ENCODE measurements at places on chromosomes 2 and 18.

GRCh38 chr2:33110461-33110860, 163.7 kb downstream of the LTBP1 start:
- no peak for DNase-seq

DNA sequence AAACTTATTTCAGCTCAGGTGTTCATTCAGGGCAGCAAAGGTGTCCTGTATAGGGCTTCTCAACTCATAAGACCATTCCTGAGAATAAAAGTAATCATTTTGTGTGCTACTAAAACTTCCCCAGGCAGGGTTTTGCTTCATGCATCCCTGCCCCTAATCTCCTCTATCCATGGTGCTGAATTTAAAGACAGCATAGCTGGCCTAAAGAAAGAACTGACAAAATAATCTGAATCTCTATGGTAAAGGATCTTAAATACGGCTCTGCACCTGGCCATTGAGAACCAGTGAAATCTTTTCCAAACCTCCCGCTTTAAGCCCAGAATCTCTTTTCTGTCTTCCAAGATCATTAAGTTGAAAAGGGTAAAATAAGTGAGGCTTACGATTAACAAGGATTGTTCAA, 292.1 kb upstream of the KLHL29 start:
- DNase-seq: peak; percentile 18

DNA sequence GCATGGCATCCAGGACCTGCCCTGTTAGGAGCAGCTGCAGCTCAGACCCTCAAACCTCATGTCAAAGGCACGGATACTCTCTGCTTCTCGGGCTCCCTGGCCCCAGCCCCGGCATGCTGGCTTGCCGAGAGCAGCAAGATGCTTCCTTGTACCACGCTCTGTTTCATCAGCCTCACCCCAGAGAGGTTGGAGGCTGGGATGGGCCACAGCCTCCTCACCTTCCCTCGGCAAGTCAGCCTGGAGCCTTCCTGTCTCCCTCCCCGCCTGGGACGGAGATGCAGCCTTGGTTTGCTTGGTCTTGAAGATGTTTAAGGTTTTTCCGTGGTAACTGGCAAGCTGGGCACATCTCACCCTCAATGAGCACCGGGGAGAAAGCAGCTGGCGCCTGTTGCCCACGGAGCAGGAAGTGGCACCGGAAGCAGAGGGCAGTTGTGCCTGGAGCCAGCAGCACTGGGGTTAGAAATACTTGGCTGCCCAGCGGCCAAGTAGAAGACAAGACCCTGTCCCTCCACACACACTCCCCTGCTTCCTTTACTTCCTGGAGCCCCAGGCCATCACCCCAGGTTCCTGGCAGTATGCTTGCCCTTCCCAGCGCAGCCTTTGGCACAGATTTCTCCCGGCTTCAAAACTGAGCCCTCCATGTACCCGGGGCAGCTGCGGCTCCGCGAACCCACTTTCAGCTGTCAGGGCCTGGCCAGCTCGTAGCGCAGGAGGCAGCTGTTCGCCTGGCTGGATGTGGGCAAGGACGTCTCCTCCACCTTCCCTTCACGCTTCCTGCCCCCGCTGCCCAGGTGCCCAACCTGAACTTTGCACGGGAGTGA, 17.4 kb downstream of the FBLN7 start:
- peak; percentile 68 for DNase-seq

DNA sequence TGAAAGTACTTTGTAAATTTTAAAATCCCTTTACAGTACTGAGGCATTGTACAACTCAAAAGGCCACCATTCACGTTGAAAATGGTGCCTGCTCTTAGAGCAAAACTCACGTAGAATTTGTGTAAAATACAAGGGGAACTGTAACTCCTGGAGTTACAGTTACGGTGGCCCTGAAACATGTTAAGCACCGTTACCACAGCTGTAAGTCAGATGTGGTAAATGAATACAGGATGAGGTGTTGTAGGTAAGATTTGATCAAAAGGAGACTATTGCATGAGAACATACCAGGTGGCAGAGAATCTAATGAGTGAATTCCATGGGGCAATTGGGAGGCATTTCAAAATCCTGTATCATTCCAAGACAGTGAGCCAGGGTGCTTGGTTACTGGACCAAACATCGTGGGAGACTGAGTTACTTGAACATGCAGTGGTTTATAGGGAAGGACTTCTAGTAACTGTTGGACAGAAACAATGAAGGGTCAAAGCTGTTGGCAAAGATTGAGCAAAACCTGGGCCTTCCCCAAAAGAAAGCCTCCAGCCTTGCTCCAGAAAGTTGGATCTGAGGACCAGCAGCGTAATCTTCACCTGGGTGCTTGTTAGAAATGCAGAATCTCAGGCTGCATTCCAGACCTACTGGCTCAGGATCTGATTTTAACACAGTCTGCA, 535.8 kb upstream of the POU3F3 start:
- no peak for DNase-seq

DNA sequence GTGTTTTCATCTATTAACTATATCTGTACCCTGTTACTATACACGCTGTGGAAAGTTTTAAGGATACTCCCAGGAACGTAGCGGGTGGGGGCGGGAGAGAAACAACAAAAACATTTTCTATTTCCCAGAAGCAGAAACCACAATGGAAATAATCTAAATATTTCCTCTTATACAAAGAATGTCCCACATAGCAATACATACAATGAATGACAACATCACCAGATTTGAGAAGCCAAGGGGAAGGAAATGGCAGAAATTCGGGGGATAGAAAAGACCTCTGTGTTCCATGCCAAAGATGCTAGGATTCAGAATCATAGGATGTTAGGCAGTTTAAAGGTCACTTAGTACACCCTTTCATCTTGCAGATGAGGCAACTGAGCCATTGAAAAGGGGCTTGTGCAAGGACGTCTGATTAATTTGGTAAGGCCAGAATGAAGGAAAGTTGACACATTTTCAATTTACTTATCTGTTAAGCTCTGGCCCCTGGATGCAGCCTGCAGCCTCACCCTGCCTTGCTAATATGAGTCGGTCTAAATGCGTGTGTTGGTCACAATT, 41.1 kb upstream of the SCYGR1 start:
- no peak for DNase-seq

All from myocyte (in vitro differentiated cells).